ENCODE measurements at places on chromosomes 6 and 20.

DNA sequence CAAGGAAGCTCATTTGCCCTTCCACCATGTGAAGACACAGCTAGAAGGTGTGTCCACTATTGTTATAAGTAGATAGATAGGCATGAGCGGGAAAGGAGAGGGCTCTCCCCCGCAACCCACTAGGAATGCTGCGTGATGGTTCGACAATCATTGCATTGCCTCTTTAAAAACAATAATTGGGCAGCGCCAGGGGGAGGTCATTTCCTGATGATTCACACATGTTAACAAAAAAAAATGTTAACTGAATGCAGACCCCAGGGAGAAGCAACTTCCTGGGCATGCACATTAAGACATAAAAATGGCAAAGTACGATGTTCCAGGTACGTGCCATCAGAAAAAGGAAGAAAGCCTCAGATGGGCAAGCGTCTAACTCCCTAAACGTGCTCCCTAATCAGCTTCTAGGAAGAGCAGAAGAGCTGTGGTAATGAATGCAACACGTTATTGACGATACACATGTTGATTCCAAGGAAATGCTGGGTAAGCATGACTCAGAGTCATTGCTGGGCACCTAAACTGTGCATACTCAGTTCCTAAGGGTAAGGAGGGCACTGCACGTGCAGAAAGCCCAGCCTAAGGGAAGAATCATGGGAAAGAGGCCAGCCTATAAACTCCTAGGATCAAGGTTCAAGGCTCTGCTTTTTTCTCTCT lies 113.7 kb downstream of the FAM217A start:
- DNase-seq, result no peak

- no peak for DNase-seq
These were observed 469.7 kb upstream of the JAG1 start for GRCh38 chr20:11143481-11143880.

DNA sequence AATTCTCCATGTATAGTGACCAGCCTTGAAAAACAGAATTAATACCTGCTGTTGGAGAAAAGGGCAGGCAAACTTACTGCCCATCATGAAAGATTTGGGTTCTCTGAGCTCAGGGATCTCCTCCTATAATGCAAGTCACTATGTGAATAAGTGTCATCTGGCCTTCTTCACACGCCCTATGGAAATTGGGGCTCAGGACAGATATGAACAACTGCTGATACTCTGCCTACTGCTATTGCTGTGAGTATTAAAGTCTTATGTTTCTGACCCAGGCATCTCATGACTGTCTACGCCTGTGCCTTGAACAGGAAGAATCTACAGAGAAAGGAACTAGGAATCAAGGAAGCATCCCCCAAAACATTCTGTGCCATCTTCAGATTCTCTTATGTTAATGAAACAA lies 226.1 kb downstream of the SOD2 start:
- no peak for DNase-seq

DNA sequence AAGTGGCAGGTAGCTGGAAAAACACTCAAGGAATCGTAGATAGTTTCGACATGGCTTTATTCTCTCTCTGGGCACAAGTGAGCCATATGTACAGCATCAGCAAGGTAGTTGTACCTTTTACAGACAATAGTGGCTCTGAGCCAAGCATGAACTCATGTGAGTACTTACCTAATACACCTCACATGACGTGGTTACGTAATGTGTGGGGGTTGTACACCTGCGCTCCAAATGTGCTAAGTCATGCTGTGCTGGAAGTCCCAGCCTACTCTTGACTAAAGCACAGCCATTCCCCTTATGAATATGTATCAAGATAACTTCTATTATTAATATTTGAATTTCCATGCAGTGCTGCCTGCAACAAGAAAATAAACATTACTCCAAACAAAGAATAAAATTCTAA lies 78.8 kb upstream of the HMGN3 start:
- no peak for DNase-seq

GRCh38 chr6:154506108-154506507 lies 4.4 kb downstream of the CNKSR3 start:
- DNase-seq, result no peak

DNA sequence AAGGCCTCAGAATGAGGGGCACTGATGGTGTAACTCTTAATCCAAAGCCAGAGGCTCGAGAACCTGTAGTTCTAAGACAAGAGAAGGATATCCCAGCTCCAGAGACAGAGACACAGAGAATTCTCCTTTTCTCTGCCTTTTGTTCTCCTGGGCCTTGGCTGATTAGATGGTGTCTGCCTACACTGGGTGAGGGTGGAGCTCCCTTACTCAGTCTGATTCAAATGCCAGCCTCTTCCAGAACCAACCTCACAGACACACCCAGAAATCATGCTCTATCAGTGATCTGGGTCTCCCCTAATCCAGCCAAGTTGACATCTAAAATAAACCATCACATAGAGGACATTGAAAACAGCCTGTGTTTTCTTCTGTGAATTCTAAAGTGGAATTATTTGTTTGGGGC lies 68.0 kb upstream of the SMIM28 start:
- DNase-seq, result no peak

- no peak for DNase-seq
These were observed 216.8 kb downstream of the HACE1 start for GRCh38 chr6:104642871-104643270.

GRCh38 chr20:38665094-38665493 lies 59.2 kb upstream of the SLC32A1 start:
- no peak for DNase-seq

DNA sequence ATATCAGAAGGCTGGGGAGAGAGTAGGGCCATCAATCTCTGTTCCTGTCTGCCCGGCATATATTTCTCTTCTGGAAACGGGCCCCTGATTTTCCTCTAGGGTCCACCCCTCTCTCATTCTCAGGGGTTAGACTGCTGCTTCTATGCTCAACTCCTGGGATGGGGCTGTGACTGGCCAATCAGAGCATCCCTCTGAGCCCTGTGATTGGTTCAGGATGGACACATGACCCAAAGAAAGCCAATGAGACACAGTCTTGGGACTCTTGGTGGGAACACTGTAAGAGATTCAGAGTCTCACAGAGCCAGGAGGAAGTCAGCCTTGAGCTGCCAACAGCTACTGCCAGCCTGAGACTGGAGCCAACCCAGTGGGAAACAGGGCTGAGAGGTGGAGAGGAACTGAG lies 31.0 kb upstream of the KCNB1 start:
- no peak for DNase-seq

GRCh38 chr6:42562788-42563405 lies 932 bp upstream of the UBR2 start:
- DNase-seq, result no peak

- DNase-seq, result no peak
These were observed 7.2 kb downstream of the TPX2 start for GRCh38 chr20:31746068-31746878.

DNA sequence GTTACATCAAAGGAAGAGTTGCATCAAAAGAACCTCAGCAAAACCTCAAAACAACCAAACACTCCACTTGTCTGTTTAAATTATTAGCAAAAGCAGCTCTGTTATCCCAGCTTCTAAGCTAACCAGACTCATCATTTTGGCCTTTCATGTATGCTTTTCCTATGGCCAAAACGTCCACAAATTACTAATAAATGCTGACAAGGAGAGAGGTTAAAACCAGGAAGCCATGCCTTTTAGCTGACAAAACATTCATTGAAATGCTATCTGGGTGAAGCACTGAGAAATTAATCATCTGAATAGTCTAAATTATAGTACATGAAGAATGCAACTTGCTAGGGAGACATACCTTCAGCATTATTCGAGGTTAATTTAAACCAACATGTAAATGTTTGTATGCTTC lies 80.6 kb downstream of the LAMA2 start:
- no peak for DNase-seq

- DNase-seq, result no peak
These were observed 7.6 kb upstream of the RNF182 start for GRCh38 chr6:13917141-13917540.

All from glutamatergic neuron (in vitro differentiated cells).